Adipocyte (in vitro differentiated cells): ENCODE measurements at places on chromosomes 2 and 18.
A peak's percentile ranks its signal among the peaks of the same experiment; 100 is the strongest.

DNA sequence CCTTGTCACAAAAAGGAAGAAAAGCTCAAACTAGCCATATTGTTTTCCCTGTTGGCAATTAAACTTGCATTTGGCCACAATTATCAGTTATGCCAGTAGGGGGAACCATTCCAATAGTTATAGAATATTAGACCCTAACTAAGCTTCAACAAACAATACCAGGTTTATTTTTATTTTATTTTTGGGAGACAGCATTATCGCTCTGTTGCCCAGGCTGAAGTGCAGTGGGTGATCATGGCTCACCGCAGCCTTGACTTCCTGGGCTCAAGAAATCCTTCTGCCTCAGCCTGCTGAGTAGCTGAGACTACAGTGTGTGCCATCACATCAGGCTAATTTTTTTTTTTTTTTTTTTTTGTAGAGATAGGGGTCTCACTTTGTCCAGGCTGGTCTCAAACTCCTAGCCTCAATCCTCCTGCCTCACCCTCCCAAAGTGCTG is 102.1 kb downstream of the ATAD2B start:
- peak; percentile 88 for DNase-seq

DNA sequence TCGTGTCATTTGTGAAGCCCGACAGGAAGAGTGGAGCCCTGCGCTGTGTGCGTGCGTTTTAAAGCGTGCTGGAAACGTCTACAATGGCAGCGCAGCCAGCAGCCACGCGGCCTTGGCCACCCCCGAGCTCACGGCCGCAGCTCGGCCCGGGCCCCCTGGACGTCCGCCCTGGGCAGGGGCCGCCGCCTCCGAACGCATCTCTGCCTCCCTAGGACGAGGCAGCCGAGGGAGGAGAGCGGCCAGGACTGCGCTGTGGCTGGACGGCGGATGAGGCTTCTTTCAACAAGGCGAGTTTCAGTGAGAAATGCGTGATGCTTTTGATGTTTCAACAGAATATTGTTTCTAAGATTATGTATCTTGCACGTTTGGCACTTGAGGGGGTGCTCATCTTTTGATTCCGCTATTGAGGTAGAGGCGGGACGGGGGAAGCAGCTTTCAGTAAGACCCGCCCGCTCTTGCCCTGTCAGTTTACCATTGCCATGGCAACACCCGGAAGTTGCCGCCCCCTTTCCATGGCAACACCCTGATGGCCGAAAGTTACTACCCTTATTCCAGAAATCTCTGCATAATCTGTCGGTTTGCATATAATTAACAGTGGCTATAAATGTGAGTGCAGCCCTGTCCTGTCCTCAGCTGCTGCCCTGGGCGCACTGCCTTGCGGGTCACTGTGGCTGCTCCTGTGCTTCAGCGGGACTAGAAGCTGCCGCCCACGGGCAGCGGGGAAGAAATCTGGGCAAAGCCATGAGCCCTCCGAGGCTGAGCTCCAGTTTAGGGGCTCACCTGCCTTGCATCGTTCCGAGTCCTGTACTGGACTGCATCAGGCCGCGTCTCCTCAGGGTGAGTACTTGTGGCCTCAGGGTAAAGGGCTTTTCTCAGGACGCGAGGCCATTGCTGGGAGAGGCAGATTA is 38.6 kb downstream of the ADNP2 start:
- peak; percentile 82 for DNase-seq

DNA sequence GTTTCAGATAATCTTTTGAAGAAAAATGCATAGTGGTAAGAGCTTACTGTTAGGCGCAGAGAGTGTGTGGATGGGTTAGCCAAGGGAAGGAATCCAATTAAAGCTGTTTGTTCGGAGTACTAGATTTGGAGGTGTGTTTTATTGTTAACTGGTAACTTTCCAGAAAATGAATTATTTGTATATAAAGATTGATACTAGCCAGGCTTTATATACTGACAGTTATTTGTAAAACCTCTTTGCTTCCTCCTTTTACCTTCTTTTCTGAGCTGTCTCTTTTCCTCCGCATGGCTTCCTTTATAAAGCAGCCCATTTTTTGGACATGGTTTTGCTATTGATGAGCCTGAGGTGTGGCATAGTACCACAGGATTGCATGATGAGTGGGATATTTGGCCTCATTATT is 25.6 kb downstream of the SPTBN1 start:
- DNase-seq = no peak

DNA sequence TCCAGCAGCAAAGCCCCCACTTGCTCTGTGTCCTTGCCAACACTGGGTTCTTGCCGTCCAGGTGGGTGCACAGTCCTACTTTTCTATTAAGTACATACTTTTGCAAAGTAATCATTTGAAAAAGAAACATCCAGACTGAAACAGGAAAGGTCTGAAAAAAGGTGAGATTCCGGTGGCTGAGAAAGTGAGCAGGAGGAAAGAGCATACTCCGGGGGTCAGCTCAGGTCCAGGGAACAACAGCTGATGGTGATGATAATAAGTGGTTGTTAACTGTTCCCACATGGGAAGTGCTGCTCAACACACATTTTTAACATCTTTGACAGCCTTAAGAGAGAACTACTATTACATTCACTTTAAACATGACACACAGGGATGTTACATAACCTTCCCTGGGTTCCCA is 86.1 kb upstream of the UXS1 start:
- DNase-seq = no peak
